ENCODE measurements at places on chromosomes 3 and 15.

DNA sequence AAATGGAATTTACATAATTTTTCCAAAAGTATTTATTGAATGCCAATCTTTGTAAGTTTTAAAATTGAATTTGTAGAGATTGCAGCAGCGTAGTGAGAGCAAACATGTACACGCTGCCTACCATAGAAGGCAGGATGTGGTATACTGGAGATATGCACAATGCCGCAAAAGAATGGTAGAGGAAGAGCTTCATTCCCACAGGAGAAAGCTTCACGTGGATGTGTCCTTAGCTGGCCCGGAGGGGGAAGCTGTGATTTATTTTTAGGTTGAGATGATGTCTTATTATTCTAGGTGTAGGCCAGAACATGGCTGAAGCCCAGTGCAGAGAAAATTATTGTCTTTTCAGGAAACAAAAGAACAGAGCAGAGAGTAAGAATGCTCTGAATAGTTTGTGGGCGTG lies 743.3 kb upstream of the BCHE start:
- DNase-seq = no peak

GRCh38 chr3:185381320-185382058 lies 18.6 kb downstream of the MAP3K13 start:
- DNase-seq = no peak

GRCh38 chr3:24521420-24522145 lies 26.9 kb upstream of the THRB start:
- DNase-seq = no peak

GRCh38 chr15:88704791-88705768 lies 66.3 kb downstream of the ISG20 start:
- DNase-seq = no peak

GRCh38 chr15:35602836-35603235 lies 56.9 kb upstream of the DPH6 start:
- DNase-seq = no peak

DNA sequence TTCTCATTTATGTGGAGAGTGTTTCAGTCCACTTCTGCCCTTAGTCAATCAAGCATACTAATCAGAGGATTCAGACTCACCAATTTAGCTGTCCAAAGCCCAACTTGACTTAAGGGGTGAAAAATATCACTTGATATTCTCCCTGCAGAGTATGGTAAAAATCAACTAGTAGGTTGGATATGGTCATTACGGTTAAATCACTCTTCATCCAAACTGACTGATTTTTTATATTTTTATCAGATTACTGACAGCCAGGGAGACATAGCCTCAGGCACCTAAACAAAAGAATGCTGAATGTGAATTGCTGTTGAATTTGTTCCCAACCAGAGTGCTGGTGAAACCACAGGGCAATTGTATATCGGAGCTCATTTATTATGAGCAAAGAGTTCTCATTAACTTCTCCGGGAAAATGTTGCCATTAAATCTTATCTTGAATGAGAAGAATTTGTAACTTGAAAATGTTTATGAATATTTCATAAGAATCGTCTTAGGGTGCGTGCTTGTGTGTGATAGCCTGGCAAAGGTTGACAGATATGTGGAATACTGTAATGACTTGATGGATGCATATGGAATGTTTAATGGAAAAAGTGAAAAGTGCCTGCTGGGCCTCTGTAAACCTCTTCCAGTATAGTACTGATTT lies 411.2 kb downstream of the NAALADL2 start:
- DNase-seq = no peak

GRCh38 chr15:61157933-61158332 lies 71.2 kb downstream of the RORA start:
- no peak for DNase-seq

- no peak for DNase-seq
Observed at GRCh38 chr3:12817343-12817710, 20.8 kb downstream of the CAND2 start.

DNA sequence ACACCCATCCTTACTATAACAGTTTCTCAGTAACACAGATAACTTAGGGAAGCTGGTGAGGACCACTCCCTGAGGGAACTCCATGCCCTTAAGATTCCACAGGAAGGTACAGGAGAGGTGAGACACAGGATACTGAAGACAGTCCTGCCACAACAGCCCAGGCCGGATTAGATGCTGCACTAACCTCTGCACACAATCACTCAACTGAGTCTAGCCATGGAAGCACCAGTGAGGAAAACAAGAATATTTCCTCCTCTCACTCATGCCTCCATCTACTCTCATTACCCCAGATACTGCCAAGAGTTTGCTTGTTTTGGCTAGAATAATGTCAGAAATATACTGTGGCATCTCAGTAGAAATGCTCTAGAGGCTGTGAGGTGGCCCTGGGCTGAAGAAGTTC lies 3.7 kb downstream of the ANO10 start:
- no peak for DNase-seq

GRCh38 chr3:150074697-150075416 lies 104.2 kb upstream of the PFN2 start:
- no peak for DNase-seq

DNA sequence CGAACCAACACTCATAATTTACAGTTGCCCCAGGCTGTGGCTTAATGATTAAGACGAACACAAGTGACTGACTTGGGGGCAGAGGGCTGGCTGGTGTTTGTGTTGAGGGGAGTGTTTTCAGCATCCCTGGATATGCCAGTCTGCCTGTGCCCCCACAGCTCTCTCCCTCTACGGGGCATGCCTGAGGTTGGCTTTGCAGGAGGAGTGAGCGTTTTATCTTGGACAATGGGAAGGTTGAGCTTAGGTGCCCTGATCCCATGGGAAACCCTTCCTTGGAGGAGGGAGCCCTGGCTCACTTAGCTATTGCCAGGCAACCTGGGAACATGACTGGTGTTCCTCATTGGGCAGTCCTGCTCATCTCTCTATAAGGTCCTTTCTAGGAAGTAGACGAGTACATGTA lies 17.6 kb downstream of the FAM107A start:
- DNase-seq = no peak

DNA sequence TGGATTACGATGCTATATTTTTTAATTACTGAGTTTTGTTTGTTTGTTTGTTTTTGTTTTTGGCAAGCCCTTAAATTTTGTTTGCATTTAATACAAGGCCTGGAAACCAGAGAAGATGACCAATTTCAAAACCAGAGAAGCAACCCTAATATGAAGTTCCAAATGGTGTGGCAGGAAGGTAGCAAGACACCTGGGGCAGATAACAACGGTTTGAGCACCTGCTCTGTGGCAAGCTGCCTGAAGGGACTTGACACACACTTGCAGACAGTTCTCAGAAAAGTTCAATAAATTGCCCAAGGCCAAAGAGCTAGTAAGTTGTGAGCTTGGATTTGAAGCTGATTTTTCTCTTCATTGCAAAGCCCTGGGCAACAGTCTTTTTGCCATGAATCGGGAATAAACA lies 151.2 kb upstream of the UBE2E1 start:
- no peak for DNase-seq

DNA sequence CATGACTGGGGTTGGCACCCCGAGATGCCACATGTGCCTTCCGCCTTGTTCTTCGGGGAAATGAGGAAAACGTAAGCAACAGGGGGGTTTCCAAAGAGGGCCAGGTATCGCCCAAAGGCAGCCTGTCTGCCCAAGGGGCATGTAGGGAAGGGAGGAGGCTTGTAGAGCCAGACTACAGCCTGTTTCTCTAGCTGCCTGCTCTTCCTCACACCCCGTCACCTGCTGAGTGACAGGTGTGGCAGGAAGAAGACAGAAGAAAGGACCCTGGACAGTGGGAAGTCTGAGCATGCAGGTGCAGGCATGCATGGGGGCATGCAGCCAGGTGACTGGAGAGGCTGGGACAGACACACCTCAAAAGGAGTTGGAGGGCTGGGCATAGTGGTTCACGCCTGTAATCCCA lies 9.8 kb downstream of the PLA2G4E start:
- DNase-seq = no peak

- no peak for DNase-seq
Observed at GRCh38 chr3:5404718-5405117, 217.2 kb downstream of the EDEM1 start.

DNA sequence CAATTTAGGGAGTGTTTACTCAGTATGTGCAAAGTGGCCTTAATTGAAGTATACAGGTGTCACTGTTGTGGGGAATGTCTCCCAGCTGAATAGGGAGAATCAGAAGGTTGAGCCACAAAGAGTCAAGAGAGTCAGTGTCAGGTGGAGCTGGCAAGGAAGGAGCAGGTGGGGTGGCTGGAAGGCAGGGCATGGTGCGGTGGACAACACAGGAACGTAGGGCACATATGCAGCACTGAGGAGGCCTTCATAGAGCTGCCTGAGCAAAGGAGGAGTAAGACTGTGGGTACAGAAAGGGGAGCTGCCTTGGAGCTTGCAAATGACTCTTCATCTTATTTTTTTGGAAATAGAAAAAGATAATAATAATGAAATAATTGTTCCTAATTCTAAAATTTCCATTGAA lies 20.0 kb downstream of the ARHGEF3 start:
- no peak for DNase-seq

GRCh38 chr3:170740726-170741591 lies 129.0 kb downstream of the RPL22L1 start:
- no peak for DNase-seq

DNA sequence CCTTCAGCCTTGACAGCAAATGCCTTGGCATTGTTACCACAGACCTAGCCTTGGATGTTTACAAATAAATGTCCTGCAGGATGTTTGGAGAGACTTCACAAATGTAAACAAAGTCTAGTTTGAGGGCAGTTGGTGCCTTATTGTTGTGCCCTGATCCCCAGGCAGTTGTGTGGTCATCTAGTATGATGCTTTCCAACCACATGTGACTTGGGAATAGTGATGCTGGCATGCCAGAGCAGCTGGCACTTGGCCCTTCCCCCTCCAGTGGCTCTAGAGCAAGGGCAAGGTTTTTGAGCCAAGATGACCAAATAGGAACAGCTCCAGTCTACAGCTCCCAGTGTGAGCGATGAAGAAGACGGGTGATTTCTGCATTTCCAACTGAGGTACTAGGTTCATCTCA lies 258.2 kb downstream of the ADAMTS17 start:
- no peak for DNase-seq

- no peak for DNase-seq
Observed at GRCh38 chr3:111801693-111802092, 57.4 kb upstream of the PHLDB2 start.

GRCh38 chr3:4837374-4837930 lies 141.8 kb upstream of the BHLHE40 start:
- DNase-seq = no peak

DNA sequence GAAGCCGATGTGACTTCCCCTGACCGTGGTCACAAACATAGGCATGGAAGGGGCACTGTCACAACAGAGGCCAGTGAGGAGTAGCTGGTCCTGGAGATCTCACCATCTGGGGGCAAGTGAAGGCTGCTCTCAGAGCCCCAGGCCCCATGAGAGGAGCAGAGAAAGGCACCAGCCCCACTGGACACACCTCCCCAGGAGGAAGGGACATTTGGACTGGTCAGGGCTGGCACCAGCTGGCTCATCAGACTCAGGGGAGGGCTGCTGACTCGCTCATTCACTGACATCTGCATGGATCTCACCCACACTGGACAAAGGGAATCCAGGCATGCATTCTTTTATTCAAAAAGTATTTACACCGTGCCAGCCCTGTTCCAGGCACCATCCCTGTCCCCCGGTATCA lies 26.8 kb downstream of the ESYT3 start:
- DNase-seq = no peak

DNA sequence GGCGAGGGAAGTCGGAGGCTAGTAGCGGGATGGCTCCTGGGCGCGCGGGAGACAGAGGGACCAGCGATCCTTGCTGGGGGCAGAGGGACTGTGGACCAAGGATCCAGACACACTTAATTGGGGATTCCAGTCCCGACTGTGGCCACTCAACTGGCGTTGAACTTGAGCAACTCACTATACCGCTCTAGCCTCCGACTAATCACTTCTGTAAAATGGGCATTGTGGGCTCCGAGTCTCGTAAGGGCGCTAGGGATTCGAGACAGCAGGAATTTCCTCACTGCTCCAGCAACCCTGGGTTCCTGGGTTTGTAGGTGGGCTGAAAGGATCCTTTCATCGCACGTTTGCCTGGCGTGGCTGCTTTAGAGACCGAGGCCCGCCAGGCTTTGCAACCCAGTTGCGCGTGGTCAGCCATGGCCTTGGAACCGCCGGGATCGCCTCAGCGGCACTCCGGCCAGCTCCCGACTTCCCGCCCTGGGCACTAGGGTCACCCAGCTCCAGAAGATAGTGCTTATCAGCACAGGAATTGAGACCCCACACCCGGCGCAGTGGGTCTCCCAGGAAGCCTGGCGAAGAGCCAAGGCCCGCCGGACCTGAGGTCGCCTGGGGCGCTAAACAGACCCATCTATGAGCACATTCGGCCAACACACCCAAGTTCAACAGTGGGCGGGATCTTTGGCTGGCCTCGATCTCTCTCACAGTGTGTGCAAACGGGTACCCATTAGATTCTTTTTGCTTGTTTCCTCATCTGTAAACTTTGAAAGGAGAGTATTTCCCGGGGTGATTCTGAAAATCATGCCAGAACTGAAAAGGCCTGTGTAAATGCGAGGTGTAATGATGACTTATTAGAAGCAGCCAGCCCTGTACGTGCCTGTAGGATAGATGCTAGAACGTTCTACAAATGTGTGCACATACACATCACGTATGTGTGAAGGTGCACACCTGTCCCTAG lies 9.9 kb downstream of the FOXL2 start:
- no peak for DNase-seq

GRCh38 chr3:16770021-16770420 lies 114.7 kb upstream of the PLCL2 start:
- DNase-seq = no peak

DNA sequence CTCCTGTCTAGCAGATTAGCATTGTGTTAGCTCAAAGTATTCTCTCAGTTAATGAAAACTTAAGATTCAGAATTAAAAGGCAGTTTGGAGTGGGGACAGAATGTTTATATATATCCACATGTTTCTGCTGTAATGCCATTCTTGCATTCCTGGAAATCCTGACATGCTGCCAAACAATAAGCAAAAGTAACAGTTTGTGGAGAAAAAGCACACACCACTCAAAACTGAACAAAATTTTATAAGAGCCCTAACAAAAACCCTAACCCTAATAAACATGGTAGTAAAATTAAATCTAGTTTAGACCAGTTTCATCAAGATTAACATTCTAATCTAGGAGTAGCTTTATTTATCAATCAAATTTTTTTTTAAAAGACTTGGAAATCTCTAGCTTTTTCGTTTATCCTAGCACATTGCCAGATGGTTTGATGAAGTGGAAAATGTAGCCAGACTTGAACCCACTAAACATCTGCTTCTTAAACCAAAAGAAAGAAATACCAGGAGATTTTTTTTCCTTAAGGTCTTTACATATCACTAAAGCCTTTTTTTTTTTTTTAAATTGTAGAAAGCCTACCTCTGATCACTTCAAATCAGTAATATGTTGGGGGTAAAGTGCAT lies 3.7 kb downstream of the TCAIM start:
- DNase-seq = no peak

DNA sequence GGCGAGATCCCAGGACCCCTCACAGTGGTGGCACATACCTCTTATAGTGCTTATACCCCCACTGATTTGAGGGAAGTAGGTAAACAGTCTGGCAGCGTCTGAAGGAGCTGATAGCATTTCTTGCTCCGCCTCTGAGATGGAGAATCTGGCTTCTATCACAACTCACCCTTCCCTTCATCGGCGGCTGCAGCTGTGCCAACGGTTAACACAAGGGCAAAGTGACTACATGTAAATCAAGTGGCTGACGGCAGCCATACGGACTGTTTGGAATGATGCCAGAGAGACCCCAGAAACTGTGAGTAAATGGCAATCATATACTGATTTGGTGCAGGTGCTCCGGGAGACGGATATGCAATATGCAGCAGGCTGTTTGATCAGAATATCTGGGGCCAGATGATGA lies 66.8 kb upstream of the UNC13C start:
- no peak for DNase-seq

Data from NCI-H1694 treated with DMSO at 0.1 percent for 48 hours (cell line).